ENCODE measurements at places on chromosomes 3 and 15.

GRCh38 chr3:116444115-116444747 lies 1.1 kb downstream of the LSAMP start:
- no peak for DNase-seq

DNA sequence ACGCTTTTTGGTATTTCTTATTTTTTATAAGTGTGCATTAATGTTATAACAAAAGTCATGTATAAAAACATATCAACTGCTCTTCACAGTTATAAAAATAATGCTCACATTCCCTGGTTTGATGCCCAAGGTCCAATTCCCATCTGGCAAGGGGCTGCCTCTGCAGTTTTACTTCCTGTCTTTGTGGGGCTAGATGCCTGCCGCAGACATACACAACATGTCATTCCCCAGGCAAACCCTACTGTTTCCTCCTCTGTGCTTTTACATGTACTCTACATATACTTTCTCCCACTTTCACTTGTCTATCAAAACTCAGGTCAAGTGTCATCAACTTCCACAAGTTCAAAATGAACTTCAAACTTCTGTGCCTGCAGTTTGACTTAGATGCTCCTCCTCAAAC lies 60.5 kb upstream of the ETV5 start:
- DNase-seq = no peak

GRCh38 chr15:100559330-100559729 lies 30.6 kb upstream of the CERS3 start:
- DNase-seq = no peak

GRCh38 chr3:54951405-54951804 lies 23.5 kb upstream of the LRTM1 start:
- no peak for DNase-seq

GRCh38 chr3:63096248-63097058 lies 181.7 kb upstream of the SYNPR start:
- no peak for DNase-seq

GRCh38 chr15:88275804-88276203 lies 19.3 kb upstream of the NTRK3 start:
- no peak for DNase-seq

DNA sequence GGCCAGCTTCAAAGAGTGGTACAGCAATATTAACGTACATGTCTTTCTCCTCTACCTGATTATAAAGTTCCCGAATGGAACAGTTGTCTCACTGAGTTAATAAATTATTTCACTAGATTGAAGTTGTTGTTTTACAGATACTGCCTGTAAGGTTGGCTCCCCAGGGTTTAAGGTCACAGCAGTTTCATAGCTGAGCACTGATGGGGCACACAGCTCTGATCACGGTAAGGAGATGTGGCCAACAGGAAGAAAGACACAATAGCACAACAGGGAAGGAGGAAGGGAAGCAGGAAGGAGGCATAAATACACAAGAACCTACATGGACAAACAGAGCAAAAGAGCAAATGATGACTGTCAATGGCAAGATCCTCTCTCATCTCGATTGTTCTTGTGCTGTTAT lies 215.6 kb downstream of the WNT5A start:
- DNase-seq = no peak

GRCh38 chr15:101407439-101407838 lies 82.1 kb downstream of the PCSK6 start:
- no peak for DNase-seq

GRCh38 chr3:178971614-178972013 lies 100.0 kb downstream of the ZMAT3 start:
- no peak for DNase-seq

DNA sequence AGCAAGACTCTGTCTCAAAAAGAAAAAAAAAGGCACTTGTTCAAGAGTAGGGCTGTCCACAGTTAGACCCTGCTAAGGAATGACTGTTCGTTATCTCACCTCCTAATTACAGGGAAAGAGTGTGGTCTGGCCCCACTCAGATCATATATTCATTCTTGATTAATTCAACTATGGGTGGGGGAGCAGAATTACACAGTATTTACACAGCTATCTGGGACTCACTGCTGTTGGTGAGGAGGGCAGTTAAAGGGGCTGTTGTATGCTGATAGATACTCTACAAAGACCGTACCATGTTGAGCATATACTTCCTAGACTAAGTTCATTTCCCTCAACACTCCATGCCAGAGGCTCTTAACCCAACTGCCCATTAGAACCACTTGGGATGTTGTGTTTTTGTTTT lies 3.8 kb upstream of the ZNF620 start:
- no peak for DNase-seq

- no peak for DNase-seq
Observed at GRCh38 chr15:93671387-93671943, 559.9 kb upstream of the MCTP2 start.

DNA sequence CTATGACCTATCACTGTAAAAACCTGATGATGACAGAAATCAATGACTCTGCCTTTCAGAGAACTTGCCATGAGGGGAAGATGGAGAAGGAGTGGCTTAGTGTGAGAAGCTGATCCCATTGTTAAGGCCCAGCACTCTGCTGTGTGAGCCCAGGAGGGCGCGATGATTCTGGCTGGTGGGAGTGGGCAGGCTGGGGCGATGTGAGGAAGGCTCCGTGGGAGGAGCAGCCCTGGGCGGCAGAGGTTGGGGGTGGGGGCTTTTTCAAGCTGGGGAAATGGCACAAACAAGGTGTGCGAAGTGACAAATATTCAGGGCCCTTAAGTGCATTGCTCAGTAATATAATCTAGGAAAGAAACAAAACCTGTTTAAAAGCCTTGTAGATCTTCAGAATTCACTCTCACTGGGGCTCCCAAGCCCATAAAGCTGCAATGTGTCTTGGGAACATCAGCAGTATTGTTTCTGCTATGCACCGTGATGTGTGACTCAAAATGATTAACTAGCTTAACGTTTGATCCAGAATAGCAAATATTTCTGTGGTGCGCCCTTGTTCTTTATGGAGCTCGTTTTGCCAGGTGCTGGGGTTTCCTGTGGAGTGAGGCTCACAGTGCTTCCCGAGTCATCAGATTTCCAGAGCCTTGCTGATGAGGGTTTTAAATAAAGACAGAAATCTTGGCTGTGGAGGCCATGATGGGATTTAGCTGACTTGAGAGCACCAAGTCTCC lies 141.0 kb downstream of the CHDH start:
- no peak for DNase-seq

GRCh38 chr3:48135552-48136495 lies 52.4 kb downstream of the CDC25A start:
- no peak for DNase-seq

GRCh38 chr15:41999290-42000285 lies 21.3 kb downstream of the PLA2G4E start:
- DNase-seq = no peak

GRCh38 chr3:73542136-73542535 lies 82.6 kb downstream of the PDZRN3 start:
- DNase-seq = no peak

DNA sequence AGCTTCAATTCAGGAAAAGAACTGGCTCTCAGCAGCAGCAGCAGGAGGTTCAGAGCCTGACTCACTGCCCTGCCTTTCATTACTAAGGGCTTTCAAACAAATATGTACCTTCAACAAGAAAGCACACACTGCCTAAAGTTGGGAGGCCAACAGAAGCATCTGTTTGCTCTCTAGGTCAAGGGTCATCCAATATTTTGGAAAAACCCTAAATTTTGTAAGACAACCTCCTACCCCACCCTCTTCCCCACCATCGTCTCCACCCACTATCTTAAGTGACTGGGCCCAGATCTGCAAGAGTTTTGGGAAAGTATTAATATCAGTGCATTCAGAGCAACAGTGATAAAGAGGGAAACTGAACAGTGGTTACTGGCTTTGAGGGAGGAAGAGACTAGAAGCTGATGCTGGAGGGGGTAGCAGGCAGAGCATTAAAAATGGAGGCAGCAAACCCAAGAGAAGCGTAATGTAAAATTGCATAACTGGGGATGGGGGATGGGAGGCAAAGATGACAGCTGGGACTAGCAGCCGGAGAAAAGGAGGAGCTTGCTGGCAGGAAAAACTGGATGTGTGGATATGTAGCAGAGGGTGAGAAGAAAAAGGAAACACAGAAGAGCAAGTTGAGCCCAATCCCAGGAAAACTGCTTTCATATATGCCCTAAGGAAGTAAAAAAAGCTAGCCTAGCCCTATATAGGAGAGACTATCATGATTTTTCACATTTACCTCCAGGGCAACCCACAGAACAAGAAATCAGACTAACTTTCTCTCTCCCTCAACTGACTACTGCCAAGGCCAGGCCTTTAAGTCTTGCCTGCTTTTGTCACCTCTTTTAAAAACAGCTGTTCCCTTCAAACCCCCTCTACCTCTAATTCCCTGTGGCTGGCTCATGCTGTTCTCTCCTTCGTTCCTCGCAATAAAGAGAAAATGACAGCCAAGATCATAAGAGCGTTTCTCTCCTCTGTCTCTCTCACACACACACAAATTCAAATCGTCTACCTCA lies 31.4 kb downstream of the NPTN start:
- no peak for DNase-seq

DNA sequence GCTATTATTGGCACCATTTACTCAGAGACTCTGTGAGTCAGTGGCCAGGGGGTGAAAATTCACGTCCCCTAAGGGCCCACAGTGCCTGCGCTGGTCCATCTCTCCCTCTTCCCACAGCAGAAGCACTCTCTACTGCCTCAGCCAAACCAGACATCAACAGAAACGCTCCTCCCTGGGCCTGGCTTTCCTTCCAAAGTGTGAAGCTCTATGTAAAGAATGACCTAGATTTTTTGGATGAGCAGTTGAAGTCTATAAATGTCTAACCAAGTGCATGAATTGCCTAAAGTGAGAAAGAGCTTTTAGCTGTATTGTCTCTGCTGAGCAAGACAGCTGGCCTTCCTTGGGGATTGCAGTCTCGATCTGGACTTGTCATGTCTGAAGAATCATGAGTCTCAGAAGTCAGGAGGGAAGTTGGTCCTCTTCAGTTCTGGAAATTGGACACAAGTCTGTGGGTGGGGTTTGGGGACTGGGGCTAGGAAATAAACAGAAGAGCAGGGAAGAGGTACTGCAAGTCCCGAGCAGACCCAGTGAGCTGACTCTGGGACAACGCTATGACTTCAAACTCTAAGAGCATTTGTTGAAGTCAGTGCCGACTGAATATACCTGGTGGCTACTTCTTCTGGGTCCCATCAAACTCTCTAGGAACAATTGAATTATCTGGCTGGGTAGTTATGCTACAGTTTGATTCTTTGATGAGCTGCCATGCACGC lies 29.0 kb downstream of the RASGRP1 start:
- DNase-seq = no peak

- DNase-seq = no peak
Observed at GRCh38 chr3:12527757-12528143, 17.5 kb downstream of the MKRN2OS start.

GRCh38 chr3:43764471-43764870 lies 73.7 kb downstream of the ABHD5 start:
- DNase-seq = no peak

- no peak for DNase-seq
Observed at GRCh38 chr3:65478551-65479500, 559.9 kb downstream of the MAGI1 start.

DNA sequence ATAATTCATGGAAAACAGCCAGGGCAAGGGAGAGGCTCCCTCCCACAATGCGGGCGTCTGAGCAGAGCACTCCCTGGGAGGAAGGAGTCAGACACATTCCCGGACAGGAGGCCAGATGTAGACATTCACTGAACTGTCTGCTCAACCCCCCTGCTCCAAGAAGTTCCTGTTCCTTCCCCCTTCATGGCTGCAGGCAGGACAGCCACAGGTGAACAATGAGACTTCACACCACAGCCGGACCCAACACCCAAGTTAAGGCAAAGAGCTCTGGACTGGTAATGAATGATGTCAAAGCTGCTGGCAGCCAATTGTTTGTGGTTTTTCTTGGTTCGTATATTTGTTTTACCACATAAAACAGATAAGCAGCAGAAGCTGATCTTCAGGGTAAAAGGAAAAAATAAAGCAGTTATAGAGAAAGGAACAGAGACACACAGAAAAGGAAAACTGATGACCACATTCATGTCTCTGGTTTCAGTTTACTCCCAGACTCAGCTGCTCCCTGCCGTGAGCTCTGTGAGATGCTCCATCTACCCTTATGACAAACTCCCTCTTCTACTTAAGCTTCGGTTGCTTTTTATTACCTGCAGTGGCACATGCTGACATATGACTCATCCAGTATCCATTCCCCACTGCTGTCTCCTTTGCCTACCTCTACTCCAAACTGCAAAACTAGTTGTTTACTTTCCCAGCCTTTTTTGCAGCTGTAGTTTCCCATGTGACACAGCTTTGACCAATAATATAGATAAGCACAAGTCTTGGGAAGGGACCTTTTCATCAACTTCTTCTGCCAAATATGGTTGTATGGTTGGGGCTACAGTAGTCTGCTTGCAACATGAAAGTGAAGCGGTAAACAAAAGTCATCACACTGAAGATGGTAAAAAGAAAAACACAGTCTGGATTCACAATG lies 33.1 kb downstream of the DZIP1L start:
- DNase-seq = no peak

DNA sequence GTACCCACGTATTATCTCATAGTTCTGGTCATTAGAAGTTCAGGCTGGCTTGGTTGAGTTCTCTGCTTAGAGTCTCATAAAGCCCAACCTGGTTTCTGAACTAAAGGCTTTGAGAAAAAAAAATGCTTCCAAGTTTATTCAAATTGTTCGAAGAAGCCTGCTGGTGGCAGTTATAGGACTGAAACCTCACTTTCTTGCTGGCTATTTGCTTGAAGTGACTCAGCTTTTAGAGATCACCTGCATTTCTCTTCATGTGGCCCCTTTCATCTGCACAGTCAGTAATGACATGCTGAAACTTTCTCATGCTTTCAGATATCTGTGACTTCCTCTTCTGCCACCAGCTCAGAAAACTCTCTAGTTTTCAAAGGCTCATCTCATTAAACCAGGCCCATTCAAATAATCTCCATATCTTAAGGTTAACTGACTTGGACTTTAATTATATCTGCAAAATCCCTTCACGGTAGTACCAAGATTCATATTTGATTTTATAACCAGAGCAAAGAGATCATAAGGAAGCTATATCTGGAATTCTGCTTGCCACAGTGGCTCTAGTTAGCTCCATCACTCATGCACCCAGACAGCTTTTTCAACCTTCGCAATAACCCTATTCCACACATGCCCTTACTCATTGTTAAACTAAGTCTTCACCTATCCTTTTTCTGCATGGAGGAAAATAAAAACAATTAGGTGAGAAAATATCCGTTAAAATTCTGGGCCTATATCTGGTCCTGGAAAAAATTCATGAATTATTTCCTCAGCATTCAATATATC lies 433.8 kb upstream of the CBLB start:
- no peak for DNase-seq

Data from activated T-cell treated with anti-CD3 and anti-CD28 coated beads for 1 hour (primary cell).